ENCODE measurements at places on chromosomes 11 and 22.

GRCh38 chr11:102831489-102832440 lies 11.6 kb downstream of the MMP3 start:
- DNase-seq, result no peak

DNA sequence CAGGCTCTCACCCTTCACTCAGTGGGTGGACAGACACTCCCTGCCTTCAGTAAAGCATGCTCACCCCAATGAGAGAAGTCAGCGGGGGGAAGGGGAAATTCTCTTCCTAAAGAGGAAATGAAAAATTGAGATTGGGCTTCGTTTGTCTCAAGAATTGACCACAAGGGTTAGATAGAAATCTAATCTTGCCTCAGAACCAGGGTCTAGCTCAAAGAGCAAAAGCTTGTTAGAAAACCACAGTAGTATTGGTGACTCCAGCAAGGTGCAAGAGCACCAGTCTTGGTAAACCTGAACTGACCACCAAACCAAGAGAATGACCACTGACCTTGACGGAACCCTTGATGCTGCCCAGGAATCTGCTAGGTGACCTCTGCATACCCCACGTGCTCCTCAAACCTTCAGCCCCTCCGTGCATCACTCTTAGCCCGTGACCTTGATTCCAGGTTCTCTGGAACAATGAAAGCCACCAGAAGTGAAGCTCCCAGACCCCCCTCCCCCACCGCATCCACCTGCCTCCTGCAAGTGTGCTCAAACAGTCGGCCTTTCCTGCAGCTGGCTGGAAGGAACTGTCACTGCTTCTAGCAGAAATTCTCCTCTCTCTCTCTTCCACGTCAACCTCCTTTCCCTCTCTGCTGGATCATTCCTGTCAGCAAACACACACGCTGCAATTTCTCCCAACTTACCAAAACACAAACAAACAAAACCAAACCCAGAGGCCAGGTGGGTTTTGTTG lies 3.1 kb upstream of the TMA7B start:
- no peak for DNase-seq

DNA sequence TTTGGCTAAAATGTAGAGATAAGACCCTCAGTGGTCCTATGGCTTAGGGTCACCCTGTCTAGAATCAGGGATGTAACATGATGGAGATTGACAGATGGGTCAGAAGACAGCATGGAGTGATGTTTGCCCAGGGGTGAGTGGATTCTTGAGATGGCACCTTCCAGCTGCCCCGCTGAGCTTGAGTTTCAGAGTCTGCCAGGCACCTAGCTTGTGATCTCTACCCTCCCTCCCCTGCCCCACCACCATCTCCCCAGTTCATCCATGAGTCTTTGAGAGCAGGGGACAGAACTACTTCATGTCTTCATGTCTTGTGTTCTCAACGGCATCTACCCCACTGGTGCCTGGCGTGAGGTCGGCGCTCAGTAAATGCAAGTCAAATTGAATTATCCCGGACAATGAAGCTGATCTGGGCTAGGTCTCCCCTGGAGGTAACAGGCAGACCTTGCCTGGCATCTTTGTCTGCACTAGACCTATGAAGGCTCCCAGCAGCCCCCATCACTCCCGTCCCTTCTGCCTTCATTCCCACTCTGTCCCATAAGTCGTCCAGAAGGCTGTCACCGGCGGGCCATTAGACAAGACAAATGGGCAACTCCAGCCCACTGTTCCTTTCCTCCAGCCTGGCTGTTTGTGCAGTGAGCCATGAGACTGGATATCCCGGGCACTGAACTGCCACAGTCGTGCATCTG lies 239.2 kb upstream of the TBCEL start:
- DNase-seq, result no peak

- no peak for DNase-seq
Measured at GRCh38 chr22:44158816-44159215, 21.9 kb upstream of the PARVG start.

DNA sequence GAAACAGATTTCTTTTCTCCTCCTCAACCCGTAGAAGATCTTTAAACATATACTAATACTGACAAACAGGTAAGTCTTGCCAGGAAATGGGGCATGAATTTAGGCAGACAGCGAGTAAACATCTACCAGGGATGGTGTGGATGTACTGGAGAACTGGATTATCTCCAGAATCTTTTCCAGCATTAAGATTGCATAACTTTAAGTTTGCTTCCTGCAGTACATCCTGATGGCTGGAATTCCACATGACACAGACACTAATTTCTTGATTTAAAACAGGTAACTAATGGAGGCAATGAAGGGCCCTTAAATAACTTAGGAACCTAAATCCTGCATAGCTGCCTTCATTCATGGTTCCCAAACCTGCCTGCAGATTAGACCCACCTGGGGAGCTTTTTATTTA lies 40.7 kb downstream of the JHY start:
- DNase-seq, result no peak

GRCh38 chr11:64765851-64766665 lies 6.3 kb upstream of the PYGM start:
- no peak for DNase-seq

DNA sequence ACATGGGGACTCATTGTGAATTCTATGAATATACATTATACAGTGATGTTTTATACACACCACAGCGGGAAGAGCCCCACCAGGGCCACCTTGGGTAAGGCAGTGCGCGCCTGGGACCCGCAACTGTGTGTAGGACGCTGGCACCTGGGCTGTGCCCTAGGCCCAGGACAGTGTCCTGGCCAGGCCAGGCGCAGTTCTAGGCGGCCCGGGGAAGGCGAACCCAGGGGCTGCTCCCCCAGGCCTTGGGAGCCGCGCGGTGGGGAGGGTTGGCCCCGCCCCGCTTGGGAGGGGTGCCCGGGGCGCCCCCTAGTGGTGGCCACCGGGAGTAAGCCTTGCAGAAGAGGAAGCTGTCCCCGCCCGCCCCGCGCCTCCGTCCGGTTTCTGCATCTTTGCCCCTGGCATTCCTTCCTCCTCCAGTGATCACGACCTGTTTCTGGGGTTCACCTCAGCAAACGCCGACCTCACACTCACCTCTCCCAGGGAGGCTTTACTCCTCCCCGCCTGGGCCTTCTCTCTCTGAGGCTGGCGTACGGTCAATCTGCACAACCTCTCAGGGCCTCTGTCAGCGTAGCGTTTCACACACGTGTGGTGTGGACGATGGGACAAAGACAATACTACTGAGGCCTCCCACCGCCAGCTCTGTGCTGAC lies 9.5 kb upstream of the EHD1 start:
- peak; percentile 87 for DNase-seq

DNA sequence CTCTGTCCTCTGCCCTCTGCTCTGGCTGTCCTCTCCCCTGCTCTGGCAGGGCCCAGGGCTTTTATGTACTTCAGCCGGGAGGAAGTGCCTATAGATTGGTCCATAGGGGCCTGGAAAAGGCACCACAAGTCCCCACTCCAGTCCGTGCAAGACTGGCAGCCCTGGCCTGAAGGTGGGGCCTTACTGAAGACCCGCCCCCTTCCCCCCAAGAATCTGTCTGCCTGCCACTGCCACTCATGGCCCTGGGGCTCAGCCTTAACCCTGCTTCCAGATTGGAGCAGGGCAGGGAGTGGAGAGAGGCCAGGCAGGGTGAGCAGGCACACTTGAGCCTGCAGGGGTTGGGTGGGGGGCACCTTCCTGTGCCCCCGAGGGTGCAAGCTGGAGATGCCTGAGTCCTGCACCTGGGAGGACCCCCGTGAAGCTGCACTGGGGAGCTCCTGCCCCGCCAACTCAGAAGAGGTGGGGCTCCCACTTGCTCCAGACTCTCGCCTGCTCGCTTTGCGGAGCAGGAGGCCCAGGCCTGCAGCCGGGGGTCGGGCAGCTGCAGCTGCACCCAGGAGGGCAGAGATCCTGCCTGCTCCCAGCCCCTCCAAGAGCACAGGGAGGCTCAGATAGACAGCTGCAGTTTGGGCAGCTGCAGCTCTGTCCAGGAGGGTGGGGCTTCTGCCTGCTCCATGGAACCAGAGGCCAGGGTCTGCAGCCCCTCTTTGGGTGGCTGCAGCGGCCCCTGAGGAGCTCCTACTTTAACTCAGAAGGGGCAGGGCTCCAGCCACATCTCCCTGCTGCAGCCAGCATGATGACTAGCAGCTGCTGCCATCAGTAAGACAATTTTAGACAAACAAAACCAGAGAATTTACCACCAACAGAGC lies 51.0 kb upstream of the SC5D start:
- no peak for DNase-seq

DNA sequence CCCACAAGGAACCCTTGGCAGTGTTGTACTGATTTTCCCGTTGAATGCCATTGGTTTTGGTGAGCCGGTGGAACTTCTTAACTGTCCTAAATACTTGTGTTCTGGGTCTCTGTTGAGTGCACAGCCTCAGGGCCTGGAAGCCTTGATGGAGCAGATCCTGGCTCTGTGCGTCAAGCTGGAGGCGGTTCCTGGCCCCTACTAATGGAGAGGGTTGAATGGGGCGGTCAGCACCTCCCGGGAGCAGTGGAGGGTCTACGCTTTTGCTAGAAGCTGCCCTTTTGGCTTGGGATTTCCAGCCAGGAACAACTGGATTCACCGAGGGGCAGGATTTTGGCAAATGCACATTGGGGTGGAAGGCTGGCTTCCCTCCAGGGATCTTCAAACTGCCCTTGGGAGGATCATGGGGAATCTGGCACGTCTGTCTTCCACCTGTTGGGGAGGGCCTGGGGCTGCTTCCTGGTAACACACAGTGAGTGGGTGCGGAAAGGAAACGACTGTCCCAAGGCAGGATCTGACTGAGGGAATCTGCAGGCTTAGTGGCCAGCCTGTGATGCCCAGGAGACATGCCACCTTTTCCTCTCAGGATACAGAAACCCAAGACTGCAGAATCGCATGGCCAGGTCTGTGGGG lies 6.9 kb upstream of the OSBPL5 start:
- DNase-seq, result no peak

- DNase-seq, result no peak
Measured at GRCh38 chr11:2824851-2825250, 60.7 kb downstream of the CDKN1C start.

GRCh38 chr11:120660024-120660565 lies 148.5 kb downstream of the GRIK4 start:
- no peak for DNase-seq

All from dorsolateral prefrontal cortex (tissue), 122 donors.